ENCODE measurements at places on chromosomes 6 and 20.

GRCh38 chr6:75029333-75029732 is 176.5 kb downstream of the COL12A1 start:
- no peak for DNase-seq

DNA sequence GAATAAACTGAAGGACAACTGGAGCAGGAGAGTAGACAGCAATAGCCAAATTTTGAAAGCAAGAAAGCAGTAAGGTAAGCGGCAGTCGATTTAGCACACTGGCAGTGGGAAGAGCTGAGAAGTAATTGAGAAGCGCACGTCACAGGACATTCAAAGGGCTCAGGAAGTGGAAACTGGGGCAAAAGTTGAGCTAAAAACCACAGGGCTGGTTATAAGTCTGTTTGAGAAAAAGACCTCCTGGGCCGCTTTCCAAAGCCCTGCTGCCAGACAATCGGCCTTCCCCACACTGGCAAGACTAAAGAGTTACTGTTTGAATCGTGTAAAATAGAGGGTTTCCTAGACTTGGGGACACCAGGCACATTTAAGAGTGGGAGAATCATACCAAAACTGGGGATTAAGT is 161.4 kb downstream of the DNAH8 start:
- DNase-seq: no peak

DNA sequence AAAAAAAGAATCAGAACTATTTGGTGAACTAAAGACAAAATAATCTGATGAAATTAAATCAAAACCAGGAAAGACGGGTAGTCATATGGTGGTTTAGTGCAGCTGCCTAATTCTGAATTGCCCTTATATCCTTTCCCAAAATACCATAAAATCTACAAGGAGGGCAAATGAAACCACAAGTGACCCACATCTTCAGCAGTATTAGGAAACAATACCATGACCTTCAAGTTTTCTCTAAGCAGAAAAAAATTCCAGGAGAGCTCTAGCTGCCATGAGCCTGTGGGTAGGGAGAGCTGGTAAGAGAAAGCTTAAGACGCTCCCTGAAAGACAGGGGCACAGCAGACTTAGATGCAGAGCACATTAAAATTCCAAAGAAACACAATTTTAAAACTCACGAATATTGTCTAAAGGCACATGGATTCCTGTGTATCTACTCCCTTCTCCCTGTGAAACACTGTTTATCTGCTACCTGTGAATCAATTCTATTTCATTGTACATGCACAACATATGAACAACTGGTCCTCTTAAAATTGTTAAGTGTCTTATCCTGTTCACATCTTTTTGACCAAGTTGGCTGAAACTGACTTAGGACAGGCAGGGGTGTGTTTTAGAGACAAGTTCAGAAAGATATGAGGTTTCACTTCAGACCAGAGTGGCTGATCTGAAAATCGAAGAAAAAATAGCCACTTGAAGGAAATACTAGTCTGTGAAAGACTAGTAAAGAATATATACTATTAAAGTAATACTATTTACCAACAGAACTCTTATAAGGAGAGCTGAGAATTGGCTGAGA is 153.6 kb upstream of the SHLD1 start:
- DNase-seq: no peak

- DNase-seq: no peak
Measured at GRCh38 chr6:44133003-44133931, 5.9 kb downstream of the TMEM63B start.

DNA sequence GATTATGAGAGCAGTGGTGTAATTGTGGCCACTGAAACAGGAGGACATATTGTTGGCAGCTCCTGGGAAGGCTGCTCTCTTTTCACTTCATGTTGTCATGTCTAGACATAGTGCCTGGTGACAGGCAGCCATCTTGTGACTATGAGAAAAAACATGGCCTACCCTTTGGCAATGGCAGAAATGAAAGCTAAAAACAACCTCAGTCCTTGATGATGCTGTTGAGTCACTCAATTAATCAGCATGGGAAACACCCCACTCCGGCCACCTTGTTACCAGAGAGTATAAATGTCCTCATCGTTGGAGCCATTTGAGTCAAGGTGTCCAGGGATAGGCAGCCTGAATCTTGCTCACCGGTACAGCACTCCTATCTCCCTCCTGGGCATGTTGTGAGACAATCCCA is 31.2 kb upstream of the HMGA1 start:
- no peak for DNase-seq

- no peak for DNase-seq
Measured at GRCh38 chr20:4603724-4604123, 118.0 kb upstream of the PRND start.

DNA sequence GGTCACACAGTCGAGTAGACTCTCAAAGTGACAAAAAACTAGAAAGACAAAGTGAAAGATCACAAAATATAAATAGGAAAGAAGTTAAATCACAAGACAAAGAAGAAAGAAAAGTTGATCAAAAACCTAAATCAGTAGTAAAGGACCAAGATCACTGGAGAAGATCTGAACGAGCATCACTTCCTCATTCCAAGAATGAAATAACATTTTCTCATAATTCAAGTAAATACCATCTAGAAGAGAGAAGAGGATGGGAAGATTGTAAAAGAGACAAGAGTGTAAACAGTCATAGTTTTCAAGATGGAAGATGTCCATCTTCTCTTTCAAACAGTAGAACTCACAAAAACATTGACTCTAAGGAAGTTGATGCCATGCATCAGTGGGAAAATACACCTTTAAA is 31.6 kb upstream of the GJA10 start:
- no peak for DNase-seq

DNA sequence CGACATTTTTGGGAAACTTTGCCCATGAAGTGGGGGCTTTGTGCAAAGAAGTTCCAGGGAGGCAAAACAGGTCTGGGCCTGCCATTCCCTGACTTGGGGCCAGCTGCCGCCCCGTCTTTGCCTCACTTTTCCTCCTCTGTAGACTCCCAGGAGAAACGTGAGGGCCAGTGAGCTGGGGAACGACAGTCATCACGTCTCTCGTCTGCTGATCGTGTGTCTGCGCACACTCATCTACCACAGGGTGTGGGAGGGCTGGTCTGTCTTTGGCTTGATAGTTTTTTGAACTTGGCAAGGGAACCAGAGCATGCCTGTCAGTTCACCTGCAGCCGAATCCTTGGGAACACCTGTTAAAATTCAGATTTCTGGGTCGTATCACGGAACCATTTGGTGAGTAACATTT is 8.5 kb downstream of the GHRH start:
- DNase-seq: no peak

GRCh38 chr20:62578294-62578897 is 63.9 kb upstream of the SLCO4A1 start:
- DNase-seq: peak; percentile 22

- DNase-seq: no peak
Measured at GRCh38 chr6:21171801-21172200, 421.8 kb upstream of the SOX4 start.

DNA sequence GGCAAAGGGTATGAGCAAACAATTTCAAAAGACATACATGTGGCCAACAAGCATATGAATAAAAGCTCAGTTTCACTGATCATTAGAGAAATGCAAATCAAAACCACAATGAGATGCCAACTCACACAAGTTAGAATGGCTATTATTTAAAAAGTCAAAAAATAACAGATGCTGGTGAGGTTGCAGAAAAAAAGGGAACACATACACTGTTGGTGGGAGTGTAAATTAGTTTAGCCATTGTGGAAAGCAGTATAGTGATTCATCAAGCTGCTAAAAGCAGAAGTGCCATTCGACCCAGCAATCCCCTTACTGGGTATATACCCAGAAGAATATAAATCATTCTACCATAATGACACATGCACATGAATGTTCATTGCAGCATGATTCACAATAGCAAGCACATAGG is 6.7 kb upstream of the KHDC1L start:
- DNase-seq: no peak

DNA sequence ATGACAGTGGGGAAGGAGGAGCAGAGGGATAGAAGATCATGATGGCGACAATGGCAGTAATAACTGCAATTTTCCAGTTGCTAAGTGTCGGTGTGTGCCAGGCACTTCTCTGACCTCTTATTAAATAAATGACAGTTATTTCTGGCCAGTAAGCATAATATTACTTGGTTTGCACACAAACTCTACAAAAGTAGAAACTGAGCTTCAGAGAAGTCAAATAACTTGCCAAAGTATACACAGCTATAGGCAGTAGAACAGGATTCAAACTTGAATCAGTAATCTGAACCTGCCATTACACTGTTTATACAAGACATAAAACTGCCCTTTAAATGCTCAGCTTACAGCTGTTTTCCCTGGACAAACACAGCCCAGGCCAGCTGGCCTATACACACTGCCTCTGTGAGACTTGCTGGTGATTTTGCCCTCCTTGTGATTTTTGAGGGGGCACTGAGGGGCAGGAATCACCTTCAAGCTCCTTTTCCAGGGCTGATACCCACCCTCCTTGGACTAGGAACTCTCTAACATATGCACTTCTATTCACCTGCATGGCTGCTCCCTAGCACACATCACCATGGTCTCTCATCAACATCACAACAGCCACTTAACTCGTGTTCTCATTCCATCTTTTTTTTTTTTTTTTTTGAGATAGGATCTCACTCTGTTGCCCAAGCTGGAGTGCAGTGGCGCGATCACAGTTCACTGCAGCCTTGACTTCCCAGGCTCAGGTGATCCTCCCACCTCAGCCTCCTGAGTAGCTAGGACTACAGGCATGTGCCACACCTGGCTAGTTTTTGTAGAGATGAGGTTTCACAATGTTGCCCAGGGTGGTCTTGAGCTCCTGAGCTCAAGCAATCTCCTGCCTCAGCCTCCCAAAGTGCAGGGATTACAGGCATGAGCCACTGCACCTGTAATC is 63.6 kb downstream of the SLC23A2 start:
- DNase-seq: no peak

GRCh38 chr6:25009393-25009710 is 73.6 kb upstream of the RIPOR2 start:
- no peak for DNase-seq

DNA sequence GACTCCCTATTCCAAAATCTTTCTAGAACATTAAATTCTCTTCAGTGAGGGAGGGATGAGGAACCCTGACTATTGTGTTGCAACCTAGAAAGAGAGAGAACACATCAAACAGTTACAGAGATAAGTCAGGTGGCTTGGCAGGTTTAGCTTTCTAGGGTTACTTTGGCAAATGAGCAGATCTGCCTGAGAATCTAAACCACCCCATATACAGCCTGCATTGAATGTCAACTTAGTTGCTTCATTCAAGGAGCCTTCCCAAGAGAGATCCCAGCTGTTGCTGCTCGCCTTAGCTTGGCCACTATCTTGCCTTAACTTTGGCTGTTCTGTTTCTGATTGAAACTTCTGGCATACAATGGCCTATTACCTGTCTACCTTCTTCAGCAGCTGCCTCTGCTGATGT is 74.7 kb upstream of the TCF21 start:
- no peak for DNase-seq

DNA sequence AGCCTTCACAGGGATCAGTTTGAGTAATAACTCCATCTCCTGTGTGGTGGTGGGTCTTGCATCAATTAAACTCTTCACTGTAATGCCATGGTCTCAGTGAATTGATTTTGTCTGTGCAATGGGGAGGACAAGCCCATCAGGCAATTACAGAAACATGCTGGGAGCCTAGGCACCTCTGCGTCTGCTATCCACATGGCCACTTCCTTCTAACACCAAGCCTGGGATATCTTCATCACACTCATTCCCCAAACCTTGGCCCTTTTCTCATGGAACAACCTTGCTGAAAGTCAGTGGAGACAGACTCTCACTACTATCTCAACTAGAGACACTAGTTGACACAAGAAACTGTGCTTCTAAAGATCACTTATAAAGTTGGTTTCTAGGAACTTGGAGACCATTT is 210.1 kb upstream of the SHLD1 start:
- DNase-seq: no peak

- no peak for DNase-seq
Measured at GRCh38 chr6:35432291-35432690, 19.8 kb upstream of the FANCE start.

DNA sequence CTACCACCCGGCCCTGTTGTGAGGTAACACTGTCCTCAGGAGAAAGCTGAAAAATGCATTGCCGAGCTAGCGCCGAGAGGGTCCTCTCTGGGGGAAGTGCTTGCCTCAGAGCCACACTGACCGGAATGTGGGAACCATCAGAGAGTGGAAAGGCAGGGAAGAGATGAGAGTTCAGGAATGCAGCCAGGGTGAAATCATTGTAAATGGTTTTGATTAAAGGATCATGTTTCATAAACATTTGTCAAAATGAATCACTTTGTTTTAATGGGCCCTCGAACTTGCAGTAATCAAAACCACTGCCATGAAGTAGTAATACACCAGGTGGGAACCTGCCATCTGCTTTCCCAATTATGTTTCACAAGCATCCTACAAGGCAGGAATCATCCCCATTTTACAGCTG is 16.9 kb upstream of the IL17F start:
- DNase-seq: no peak

GRCh38 chr6:149157126-149157525 is 160.4 kb upstream of the TAB2 start:
- DNase-seq: no peak

GRCh38 chr6:149335924-149336608 is 18.6 kb downstream of the TAB2 start:
- DNase-seq: no peak

GRCh38 chr6:42406306-42407280 is 45.1 kb downstream of the TRERF1 start:
- no peak for DNase-seq

- no peak for DNase-seq
Measured at GRCh38 chr6:123323452-123324329, 313.1 kb downstream of the TRDN start.

DNA sequence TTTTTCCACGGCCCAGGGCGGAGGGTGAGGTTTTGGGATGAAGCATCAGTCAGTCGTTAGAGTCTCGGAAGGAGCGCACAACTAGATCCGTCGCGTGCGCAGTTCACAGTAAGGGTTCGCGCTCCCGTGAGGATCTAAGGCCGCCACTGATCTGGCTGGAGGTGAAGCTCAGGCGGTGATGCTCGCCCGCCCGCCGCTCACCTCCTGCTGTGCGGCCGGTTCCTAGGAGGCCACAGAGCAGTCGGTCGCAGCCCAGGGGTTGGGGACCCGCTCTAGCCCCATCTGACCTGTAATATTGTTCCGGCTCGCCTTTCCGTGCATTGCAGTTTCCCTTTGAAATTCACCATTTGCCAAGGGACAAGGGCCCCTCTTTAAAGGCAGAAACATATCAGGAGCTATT is 244.7 kb downstream of the TFAP2C start:
- DNase-seq: no peak

GRCh38 chr6:140713495-140713894 is 1339.0 kb upstream of the CITED2 start:
- no peak for DNase-seq

DNA sequence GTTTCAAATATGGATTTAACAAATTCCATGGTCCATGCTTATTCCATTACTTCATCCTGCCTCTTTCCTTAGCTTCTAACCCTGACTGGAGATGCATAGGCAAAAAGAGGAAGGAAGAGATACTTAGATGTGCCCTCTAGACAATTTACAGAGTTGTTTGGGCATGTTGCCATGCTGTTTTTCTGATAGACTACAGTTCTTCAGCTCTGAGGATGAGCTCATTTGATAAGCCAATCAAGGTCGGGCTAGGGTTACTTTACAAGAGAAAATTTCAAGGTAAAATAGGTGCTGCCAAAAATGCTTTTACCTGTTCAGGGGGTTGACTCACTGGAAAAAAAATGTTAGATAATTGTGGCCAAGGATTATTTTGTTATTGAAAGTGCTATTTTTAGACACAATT is 5.9 kb downstream of the HCRTR2 start:
- no peak for DNase-seq

GRCh38 chr6:72218125-72218524 is 331.8 kb downstream of the RIMS1 start:
- DNase-seq: no peak
